ENCODE measurements at places on chromosomes 2 and 18. TPM values are rescaled to one million over a fixed set of nuclear protein-coding genes. Genes with fewer than 3 reads are reported as not detected.

The MAL gene
- total RNA-seq: 124 TPM

DNA sequence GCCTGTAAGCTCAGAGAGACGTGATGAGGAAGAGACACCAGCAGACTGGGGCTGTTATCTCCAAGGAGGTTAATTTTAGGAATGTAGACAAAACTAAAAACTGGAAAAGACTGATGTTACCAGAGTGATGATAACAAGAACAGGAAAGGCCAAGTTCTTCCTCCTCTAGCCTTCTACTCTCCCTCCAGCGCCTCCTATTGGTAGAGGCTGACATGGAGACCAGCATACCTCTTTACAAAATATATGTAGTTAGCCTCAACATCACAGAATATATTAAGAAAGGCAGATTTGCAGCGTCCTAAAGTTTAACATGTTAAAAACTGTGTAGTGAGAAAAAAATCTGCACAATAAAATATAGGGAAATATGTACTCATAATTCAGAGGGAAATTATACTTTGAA, 66.0 kb downstream of the TCF4 start:
- DNase-seq: no peak

GRCh38 chr2:141767691-141768090, 363.1 kb downstream of the LRP1B start:
- no peak for DNase-seq

DNA sequence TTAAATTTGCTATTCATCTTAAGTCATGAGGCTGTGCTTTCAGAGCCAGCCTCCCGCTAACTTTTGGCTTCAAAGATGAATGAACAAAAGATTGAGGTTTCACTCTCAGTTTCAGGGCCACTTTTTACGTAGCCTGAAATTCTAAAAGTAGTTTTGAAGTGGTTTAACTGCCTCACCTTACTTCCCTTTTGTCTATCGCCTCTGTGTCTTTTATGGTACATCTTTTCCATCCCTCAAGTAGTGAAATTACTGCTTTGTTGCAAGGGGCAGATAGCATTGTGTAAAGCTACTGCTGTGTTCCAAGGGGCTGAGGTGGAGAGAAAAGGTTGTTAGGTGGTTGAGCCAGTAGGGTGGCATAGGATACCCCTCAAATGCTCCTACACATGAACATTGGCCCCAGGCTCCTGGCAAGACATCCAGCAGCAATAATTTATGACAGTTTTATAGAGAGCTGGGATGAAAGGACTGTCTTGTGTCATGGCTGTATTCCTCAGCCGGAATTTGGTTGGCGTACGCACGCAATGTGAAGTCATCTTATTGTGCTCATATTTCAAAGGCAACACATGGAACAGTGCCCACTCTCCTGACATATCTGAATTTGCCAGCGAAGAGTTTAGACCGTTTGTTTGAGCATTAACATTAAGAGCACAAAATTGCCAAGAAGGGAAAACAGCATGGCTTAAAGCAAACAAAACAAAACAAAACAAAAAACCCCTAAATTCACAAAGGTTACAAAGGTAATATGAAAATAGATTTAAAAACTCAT, 32.2 kb downstream of the QPCT start:
- peak; percentile 44 for DNase-seq

The NAT8 gene
- not detected for total RNA-seq

- no peak for DNase-seq
Measured at GRCh38 chr2:20478961-20479360, 32.1 kb downstream of the RHOB start.

GRCh38 chr18:33914399-33914798, 310.3 kb downstream of the NOL4 start:
- DNase-seq: no peak

The INPP5D gene
- total RNA-seq: 159 TPM

The DCC gene
- not detected for total RNA-seq

The TMEFF2 gene
- not detected for total RNA-seq

The ME2 gene
- total RNA-seq: 38.7 TPM

DNA sequence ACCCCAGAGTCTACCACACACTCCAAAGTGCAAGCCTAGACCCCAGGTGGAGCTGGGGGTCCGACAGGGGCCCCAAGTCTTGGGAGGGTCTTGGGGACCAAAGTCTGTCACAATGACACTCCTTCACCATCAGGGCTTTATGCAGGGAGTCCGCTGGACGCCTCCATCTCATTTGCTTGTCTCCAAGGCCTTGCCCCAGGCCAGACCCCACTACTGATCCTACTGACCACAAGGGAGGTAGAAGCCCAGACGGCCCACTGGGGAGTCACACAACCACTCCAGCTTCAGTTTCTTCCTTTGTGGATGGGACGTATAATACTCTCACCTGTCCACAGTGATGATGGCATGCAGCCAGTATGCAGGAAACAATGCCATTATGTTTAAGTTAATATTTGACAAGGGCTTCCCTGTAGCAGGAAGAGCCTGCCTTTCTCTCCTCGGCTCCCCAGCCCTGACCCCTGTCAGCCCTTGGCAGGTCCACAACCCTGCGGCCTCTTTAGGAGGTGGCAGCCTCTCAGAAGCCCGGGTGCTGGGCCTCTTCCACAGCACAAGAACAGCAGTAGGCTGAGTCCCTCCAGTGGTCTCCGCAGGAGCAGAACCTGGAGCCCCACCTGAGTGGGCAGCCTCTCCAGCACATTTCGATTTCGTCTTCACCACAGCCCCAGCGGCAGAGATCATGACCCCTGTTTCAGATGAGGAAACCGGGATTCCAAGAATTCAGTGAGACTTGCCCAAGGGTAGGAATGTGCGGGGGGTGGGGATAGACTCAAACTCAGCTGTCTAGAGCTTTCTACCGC, 6.5 kb downstream of the BIN1 start:
- DNase-seq: no peak

The SH2D6 gene
- not detected for total RNA-seq

- DNase-seq: no peak
Measured at GRCh38 chr2:98585386-98585785, 22.9 kb downstream of the COA5 start.

The ITPRIPL1 gene
- 1.2 TPM for total RNA-seq

GRCh38 chr2:56455642-56456041, 271.9 kb downstream of the CCDC85A start:
- DNase-seq: no peak

GRCh38 chr18:23391156-23391555, 61.9 kb upstream of the RIOK3 start:
- DNase-seq: no peak

DNA sequence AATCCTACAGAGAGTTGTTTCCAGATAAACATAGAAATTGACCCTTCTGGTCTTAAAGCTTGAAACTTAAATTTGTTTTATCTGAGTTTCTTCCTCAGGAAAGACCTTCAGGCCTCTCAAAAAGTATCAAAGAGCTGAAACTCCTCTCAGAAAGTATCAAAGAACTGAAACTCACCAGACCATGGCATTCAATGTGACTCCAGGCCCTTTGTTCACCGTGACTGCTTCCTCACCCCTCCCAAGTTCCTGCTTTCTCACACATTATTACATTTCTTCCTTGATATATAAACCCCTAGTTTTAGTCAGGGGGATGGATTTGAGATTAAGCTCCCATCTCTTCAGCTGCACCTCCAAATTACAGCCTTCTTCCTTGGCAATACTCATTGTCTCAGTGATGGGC, 6.0 kb downstream of the ANKMY1 start:
- DNase-seq: no peak

DNA sequence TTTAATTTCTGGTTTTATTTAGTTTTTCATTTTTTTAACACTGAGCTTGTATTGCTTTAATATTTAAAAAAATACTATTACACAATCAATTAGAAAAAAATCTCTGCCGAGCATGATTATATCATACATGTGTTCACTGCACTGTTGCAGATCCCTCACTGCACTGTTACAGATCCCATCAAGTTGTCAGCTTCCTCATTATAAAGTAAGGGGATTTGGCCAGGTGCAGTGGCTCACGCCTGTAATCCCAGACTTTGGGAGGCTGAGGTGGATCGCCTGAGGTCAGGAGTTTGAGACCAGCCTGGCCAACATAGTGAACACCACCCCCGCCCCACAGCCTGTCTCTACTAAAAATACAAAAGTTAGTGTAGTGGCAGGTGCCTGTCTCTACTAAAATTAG, 33.0 kb upstream of the METTL21A start:
- no peak for DNase-seq

DNA sequence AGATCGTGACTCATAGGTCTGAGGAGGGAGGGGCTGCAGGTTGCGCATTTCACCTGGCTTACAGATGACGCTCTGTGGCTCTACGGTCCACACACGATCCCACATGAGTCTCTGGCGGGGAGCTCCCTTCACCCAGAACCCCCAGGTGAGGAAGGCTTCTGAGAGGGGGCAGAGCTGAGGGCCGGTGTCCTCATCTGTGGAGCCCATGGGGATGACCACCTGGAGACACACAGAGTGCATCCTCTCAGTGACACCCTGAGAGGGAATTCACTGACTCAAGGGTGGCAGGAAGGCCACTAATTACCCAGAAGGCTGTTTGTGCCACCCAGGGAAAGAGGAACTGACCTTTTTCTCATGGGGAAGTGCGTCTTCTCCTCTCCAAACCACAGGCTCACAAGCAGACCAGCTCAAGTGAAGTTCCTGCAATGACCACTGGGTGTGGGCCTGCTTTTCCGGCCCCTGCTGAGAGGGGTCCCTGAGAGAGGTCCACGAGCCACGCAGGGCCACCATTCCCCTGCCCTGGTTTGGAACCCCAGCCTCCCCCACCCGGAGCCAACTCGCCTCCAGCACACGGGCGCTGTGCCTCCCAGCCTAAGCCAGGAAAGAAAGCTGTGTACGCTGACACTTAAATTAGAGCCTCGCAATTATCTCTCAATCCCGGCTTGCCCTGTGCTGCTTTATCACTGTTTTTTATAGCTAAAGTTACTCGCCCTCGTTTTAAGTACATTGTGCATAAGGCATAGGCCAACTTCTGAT, 114.1 kb downstream of the BCL11A start:
- no peak for DNase-seq

The GCG gene
- total RNA-seq: not detected

GRCh38 chr2:44674473-44675284, 266.8 kb upstream of the SIX3 start:
- DNase-seq: no peak

The ARL4C gene
- total RNA-seq: 202 TPM

Data from naive thymus-derived CD4-positive, alpha-beta T cell (primary cell).